GM20000 (cell line): ENCODE measurements at places on chromosomes 5 and 9.
A peak's percentile ranks its signal among the peaks of the same experiment; 100 is the strongest.

GRCh38 chr9:118324706-118325105 is 620.5 kb downstream of the TLR4 start:
- no peak for DNase-seq

DNA sequence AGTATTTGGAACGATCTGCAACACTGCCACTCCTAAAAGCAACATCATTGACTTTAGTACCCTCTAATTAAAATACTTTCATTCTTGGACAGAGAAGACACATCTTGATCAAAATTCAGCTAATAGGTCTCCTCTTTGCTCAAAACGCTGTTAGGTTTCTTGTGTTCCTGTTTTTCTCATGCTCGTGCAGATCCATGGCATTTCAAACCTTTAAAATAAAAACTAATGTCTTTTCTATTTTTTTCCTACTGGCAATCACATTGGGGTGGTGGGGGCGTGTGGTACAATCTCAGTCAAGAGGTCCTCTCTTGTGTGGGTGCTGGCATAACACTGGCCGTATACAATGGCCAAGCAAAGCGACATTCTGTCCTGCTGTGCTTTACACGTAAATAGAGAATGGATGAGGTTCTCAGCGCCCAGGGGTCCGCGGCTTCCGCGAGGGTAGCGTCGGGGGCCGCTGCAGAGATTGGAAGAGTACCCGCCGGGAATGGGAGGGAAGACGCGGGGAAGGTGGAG is 315 bp upstream of the GPR150 start:
- no peak for DNase-seq

- peak; percentile 81 for DNase-seq
Measured at GRCh38 chr5:170338933-170339779, 41.6 kb upstream of the LCP2 start.

DNA sequence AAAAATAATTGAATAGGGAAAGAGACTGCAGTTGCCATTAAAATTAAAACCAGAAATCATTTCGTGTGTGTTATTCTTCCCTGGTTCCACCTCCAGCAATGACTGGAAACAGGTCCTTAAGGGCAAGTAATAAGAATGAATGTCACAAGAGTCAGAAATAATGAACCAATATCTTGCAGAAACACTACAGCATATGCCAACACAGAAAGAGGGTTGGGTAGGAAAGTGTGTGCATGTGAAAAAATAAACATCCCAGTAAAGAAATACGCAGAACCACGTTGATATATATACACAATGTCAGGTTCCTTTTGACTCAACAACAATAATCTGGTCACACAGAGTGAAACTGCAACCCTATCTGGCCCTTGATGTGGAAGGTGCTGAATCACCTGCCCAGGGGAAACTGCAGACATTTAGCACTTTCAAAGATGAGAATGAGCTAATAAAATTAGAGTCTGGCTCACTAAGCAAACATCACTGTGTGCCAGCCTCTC is 15.0 kb downstream of the HMHB1 start:
- peak; percentile 64 for DNase-seq

- no peak for DNase-seq
Measured at GRCh38 chr9:70589571-70590314, 175.3 kb upstream of the KLF9 start.

DNA sequence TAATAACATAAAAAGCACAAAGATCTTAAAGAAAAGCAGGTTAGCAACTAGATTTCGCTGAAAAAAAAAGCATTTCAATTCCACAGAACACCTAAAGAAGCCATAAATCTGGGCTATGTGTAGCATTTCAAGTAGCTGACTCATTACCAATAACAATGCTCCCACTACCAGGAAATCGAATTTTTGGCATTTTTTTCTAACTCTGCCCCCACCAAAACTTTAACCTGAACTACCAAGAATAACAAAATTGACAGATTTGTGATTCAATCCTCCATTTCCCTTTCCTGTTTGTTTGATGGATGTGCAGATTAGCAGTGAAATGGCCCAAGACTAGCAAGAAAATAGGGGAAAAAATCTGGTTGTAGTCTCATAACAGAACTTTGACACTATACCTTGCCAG is 180.2 kb downstream of the RASEF start:
- DNase-seq: no peak

DNA sequence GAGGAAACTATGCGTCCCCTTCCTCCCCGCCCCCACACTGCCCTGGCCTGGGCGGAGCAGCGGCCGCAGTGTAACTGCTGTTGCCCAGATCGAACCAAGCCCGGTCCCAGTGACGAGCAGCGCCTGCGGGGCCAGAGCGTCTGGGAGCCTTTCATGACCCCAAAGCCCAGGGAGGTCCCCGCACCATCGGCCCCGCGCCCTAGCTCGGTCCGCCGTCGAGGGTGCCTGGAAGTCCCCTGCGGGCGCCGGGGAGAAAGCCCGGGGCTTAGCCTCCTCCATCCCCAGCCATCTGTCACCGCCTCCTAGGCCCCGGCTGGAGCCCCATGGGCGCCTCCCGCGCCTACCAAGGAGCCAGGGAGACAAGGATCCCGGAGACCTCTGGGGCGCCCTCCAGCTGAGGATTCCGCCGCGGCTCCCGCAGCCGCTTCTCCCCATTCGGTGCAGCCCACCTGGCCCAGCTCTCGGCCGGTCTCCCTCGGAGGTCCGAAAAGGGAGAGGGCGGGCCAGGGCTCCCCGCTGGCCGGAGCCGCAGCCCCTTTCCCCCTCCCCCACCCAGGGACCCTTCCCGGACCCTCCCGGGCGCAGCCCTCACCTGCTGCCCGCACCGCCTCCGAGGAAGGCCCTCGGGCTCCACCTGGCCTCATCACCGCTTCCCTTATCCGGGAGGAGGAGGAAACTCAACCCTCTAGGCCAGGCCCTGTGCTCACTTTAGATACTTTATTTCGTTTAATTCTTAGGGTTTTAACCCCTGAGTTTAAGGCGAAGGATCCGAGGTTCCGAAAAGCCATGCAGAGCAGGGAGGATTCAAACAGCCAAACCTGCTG is 45.6 kb downstream of the APTX start:
- no peak for DNase-seq

DNA sequence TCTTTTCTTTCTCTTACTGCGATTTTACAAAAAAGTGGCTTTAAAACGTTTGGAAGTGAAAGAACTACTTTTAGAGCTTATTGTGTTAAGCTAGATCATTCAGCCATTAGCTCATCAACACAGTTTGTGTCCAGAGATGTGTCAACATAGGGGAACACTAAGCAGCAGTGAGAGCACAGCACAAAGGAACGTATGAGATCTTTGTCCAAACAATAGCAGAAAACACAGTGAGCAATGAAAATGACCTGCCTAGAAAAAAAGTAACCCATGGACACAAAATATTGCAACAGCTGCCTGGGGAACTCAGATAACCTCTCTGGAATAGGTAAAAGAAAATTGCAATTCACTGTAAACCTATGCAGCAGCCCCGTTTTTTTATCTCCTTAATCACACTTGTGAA is 372.5 kb downstream of the ARHGEF28 start:
- no peak for DNase-seq

GRCh38 chr9:71479621-71480020 is 288.7 kb downstream of the CEMIP2 start:
- no peak for DNase-seq

- no peak for DNase-seq
Measured at GRCh38 chr5:135437796-135438560, 9.2 kb downstream of the DCANP1 start.

DNA sequence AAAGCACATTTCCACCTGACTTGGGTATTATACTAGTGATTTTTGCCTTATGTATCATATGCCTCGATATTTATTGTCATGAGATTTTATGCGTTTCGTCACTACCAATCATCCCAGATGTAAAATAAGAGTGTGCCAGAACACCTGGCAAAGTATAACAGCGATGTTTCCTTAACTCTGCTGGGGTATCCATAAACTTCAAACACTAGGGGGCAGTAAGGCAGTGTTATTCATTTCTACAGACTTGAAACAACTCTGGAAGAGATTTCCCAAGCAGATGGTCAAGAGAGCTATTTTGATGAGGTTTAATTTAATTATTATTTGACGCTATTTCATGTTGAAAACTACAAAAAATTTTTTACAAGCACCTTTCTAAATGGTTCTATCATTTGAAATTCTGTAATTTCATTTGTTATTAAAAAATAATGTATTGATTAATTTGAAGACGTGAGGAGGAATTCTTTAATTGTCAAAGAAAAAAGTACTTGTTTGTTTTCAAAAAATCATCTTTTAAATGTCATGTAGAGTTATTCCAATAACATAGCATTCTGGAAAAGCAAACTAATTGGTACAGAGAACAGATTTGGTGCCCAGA is 388.5 kb upstream of the CTNND2 start:
- no peak for DNase-seq

GRCh38 chr9:78664370-78664769 is 367.4 kb downstream of the PSAT1 start:
- no peak for DNase-seq

DNA sequence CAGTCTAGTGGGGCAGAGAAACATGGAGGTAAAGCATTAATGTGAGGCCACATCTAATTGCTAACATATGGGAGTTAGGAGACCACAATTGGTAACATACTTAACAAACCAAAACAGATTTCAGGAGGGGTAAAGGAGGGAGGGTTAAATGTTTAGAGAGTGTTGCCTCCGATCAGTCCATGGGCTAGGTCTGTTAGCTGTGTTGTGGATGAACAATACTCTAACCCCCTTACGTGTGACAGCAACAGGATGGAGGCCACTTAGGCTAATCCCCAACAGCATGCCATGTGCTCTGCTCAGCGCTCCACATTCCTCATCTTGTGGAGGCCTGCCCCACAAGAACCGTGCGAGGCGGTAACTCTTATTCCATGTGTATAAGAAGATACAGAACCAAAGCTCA is 167.0 kb downstream of the CRB2 start:
- no peak for DNase-seq

DNA sequence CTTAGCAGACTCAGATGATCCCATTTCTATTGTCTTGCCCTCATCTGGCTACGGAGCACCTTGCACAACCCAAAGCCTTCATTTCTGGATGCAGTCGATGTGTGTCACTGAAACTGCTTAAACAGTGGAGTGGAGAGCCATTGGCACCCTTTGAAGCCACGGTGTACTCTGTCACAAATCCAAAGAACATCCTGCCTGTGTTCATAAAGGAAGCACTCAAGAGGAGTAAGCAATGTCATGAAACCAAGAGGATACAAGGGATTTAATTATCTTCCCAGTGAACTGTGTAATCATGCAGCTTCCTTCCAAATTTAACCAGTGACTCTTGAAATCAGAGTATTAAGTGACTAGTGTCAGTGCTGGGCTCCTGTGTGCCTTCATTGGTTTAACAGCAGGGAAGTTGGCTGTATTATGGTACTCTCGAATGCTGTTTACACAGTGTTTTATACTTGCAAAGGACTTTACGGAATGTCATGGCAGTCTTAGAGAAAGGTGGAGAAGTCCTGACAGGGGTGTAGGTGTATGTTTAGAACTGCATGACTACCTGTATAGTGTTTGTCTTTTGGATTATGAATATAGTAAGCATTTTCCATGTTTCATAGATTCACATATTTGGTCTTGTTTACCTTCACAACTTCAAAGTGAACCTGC is 41.9 kb downstream of the CD180 start:
- DNase-seq: no peak

- DNase-seq: no peak
Measured at GRCh38 chr9:89850631-89851325, 246.0 kb downstream of the GADD45G start.

DNA sequence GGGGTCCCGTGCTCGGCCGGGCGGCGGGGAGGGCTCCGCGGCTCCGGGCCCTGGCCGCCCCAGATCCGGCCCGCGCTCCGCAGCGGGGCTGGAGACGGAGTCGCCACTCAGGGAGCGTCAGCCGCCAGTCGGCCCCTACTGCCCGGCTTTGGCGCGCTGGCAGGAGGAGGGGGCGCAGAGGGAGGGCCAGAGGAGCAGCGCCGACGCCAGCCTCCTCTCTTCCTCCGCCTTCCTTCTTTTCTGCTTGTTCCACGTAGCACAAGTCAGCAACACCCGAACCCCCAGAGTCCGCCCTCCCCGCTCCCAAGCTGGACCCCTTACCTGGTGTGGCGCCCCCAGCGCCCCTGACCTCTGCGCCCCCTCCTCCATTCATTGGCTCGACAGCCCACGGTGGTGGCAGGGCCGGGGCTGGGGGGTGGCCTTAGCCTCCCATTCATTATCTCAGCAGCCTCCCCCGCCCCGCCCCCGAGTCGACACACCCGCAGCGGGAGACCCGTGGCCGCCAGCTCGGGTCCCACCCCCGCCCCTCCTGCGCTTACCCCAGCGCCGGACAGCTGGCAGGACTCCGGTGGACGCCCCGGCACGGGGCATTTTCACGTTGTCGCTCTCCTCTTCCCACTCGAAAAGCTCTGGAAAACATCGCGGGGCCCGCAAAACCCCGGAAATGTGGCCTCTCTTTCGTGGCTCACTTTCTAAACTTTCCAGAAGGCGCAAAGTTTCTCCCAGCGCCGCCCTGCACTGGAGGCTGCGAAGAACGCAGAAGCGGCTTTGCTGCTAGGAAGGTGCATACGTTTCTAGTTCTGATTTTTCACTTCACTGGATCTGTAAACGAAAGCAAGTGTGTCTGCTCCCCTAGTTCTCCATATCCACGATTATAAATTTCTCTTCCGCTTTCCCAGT is at the start of gene LPAR1:
Gene LPAR1, minus strand, starts transcription at position 140 of the 900 bp plus-strand sequence. CDS start 66,353 bp downstream, outside the sequence.
- no peak for DNase-seq
